ENCODE measurements at places on chromosomes 11 and 22.

GRCh38 chr11:36628765-36629244 is 30.8 kb upstream of the RAG2 start:
- DNase-seq = no peak

- DNase-seq = no peak
These were observed 289.1 kb upstream of the SORL1-AS1 start for GRCh38 chr11:121741761-121742361.

DNA sequence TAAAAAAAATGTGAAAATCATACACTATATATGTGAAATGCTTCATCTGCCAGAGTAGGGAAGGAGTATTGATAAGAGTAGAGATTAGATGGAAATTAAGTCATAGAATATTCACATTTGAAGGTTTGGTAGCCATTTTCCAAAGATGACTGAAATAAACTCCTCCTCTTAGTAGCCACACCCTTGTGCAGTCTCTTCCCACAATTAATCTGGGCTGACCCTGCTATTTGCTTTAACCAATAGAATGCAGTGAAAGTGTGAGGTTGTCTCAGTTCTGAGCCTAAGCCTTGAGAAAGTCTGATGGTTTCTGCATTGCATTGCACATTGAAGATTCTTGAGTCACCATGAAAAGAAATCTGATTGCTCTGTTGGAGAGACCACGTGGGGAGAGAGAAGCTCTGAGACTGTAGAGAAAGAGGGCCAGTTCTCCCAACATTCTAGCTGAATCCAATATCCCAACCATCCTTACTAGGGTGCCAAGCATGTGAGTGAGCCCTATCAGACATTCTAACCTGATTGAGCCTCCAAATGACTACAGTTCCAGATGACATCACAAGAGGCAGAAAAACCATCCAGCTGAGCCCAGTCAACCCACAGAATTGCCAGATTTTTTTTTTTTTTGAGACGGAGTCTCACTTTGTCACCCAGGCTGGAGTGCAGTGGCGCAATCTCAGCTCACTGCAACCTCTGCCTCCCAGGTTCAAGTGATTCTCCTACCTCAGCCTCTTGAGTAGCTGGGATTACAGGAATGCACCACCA is 29.4 kb upstream of the CAPRIN1 start:
- DNase-seq = no peak

- no peak for DNase-seq
These were observed 90.9 kb downstream of the LDLRAD3 start for GRCh38 chr11:36034551-36035331.

- DNase-seq = peak; percentile 56
These were observed at the start of gene ADM for GRCh38 chr11:10304495-10305261. Gene ADM, plus strand, starts transcription at chr11:10305073. Its CDS starts 628 bp downstream, at chr11:10305701.

DNA sequence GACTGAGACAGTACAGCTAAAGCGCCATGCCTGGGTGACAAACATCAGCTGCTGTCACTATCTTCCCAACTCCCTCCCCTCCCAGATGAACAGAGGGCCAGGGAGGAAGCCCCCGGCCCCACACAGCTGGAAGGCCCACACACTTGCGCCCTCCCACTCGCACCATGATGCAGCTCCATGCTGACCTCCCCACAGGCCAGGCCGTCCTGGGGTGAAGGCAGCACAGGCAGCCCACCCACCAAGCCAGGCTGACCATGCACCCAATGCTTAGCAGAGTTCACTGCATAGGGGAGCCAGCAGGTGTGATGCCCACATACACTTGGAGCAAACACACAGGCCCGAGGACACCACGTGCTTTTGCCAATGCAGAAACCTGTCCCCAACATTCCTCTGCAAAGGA is 22.1 kb downstream of the LRFN4 start:
- DNase-seq = no peak

DNA sequence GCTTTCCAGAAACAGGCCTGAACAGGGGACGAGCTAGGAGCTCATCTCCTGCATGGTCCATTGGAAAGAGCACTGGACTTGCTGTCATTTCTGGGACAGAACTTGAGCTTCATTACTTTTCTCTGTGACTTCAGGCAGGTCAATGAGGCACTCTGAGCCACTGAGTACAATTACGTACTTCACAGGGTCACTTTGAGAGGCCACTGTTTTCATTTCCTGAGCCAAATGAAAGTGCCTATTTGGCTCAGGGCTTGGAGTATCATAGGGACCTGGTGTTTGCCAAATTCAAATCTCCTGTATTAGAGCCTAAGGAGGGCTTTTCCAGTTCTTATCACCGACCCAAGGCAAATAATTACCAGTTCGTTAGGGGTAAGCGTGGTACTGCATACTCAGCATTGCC is 319.3 kb downstream of the CADM1 start:
- no peak for DNase-seq

DNA sequence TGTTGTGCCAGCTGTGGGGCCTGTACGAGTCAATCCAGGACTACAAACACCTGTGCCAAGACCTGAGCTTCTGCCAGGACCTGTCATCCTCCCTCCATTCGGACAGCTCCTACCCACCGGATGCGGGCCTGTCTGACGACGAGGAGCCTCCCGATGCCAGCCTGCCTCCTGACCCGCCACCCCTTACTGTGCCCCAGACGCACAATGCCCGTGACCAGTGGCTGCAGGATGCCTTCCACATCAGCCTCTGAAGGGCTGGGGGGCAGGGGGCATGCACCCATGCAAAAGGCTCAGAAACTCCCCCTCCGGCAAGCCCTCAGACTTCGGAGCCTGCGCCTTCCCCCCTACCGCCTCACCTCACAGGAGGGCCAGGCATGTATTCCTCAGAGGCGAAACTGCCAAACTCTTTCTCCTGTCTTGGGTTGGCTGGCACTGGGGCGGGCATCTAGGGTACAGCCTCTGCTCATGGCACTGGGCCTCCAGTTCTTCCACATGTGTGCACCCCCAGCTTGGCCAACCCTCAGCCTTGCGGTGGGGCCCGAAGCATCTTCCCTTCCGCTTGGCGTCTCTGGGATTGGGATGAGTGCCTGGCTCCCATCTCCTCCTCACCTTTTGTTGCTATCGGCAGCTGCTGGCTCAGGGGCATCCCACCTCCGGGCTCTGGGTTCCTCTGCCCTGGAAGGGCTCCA is 1.2 kb downstream of the FAM89B start:
- no peak for DNase-seq

DNA sequence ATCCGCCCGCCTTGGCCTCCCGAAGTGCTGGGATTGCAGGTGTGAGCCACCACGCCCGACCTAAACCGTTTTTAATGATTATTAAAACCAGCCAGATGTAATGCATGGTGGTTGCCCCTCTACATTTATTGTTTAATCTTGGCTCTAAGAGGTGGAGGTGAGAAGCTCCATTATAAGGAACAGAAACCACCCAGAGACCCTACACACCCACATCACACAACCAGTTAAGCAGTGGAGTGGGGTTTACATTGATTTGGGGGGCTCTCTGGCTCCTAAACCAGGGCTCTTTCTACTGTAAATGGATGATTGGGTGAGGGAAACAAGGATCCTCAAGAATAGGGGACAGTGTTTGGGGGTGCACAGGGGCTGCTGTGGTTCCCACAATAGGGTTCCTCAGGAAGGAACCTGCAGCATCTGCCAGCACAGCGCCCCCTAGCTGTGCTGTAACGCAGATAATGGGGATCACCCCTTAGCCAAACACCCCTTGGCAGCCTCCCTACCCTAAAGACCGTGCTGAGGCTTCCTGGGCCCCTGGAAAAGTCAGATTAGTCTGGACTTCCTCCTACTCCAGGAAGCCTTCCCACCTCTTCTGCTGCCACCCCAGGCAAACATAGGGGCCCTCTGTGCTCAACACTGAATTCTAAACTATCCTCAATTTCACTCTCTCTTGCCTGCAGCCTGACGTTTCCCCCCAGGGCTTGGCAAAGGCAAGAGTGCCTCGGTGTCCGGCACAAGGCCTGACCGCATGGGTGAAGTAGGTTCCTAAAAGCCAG is 2.4 kb downstream of the MPST start:
- peak; percentile 92 for DNase-seq

- DNase-seq = no peak
These were observed 86.3 kb downstream of the SNX19 start for GRCh38 chr11:130829920-130830511.

GRCh38 chr11:28702450-28702790 is 594.2 kb downstream of the METTL15 start:
- no peak for DNase-seq

DNA sequence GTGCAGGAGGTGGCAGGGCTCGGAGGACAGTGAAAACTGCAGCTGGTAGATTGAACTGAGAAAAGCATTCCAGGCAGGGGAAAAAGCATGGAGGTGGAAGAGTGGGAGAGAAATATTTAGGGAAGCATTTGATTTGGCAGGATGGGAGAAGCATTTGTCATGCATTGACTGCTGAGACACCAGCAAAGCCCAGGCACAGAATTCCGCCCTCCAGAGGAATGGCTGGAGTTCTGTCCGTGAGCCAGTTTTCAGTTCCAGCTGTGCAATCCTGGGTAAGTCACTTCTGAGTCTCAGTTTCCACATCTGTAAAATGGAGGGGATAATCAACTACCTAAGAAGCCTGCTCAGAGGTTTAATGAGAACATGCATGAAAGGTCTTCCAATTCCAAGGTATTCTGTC is 4.3 kb upstream of the TSKU start:
- DNase-seq = no peak

- DNase-seq = no peak
These were observed 13.1 kb upstream of the EXPH5 start for GRCh38 chr11:108606495-108607160.

- DNase-seq = no peak
These were observed 46.1 kb upstream of the RASSF10 start for GRCh38 chr11:12963051-12963450.

DNA sequence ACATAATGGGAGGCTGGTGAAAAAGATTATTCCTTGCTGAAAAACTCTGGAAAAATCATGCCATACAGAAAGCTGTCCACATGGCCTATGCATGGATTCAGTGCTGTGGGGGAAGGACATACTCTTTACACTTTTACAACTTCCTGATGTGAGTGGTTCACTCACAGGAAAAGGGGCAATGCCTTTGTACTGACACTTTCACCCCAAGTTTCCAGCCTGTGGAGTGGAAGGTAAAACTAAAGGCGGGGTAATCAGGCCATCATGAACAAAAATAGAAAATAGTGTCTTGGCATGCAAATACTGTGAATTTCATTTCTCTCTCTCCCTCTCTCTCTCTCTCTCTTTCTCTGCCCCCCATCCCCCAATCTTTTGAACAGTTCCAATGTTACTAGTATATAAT is 281.8 kb downstream of the ETS1 start:
- no peak for DNase-seq

- no peak for DNase-seq
These were observed 2.1 kb downstream of the VSIG2 start for GRCh38 chr11:124749912-124750311.

- DNase-seq = no peak
These were observed 522.8 kb upstream of the LUZP2 start for GRCh38 chr11:23974051-23974450.

DNA sequence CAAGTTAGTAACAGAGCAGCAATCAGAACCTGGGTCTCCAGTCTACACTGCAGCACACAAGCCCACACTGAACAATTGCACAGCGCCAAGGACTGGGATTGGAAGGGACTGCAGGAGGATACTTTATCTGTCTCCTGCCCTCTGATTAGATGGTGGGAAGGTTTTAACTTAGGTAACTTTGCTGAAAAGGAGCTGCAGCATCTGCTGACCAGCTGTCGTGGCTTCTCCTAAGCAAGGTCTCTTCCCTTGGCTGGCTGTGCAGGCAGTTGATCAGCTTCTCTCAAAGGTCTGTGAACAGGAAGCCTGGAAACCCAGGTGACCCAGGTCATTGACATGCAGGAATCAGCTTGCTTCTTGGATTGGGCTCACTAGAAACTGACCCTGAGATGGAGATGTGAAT is 82.4 kb downstream of the ISX start:
- no peak for DNase-seq

DNA sequence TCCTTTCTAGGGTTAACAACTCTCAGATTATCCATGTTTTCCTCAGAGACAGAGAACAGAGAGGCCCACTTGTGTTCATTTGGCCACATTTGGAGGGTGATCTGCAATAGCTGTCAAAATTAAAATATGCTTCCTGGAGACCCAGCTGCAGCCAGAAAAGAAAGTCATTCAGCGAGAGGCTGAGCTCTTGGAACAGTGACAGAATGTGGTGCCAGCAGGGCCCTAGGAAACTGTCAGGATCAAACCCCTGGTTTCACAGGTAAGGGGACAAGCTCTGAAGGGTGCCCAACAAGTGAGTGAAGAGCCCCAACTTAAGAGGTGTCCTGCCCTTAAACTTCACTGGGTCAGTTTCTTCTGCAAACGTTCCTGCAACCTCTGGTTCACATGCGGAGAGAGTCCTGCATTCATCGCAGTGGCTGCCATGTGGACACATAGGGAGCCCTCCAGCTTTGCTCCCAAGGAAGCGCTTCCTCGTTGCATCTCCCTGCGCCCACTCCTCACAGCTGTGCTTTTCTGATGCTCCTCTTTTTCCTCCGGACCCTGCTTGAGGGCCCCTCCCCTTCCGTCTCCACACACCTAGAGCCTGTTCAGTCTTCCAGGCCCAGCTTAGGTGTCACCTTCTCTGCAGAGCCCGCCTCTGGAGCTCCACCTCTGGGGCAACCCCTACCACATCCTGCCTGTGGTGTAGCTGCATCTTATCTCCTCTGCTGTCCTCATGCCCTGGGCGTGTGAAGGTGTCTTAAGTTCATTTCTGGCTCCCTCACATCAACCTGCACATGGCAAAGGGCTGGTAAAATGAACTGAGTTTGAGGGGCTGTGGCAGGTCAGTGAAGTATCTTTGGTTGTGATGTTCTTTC is 3.9 kb downstream of the UCP3 start:
- peak; percentile 88 for DNase-seq

- no peak for DNase-seq
These were observed 139.5 kb downstream of the CTTN start for GRCh38 chr11:70537576-70538571.

DNA sequence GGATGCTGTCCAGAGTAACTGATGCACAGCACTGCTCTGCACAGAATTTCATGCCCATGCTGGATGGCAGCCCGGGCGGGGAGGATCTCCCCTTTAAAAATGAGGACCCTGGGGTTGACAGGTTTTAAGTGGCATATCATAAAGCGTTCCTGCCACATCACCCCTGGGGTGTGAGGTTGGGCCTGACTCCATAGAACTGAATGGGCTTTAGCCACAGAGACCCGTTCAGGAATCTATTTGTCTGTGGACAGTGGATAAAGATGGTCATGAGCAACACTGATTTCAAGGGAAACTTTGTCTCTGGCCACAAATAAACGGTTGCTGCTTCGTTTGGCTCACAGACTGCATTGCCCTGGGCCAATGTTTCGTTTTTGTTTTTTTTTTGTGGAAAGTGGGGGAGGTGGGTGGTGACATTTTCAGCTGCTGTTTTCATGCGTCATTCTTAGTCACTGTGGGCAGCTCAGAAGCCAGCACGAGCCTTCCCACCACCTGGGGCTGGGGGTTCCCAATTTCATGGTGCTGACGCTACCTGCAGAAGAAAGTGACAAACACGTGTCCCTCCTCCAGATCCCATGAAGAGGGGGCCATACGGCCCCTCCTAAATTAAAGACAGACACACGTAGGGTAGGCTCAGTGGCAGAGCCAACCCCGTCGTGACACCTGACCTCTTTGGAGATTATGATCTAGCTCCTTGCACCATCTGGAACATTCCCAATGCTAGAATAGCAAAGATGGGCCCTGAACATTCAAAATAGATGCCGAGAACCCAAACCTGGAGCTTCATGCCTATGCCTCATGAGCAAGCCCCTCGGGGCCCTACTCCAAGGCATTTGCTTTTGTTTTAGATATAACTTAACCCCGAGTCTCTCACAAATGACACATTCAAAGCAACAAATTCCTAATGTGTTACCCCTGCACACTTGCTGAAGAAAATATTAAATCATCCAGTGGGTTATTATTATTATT is 54.8 kb upstream of the PHF21B start:
- no peak for DNase-seq

GRCh38 chr11:132409573-132410355 is 1039.3 kb downstream of the NTM start:
- no peak for DNase-seq
